ENCODE measurements at places on chromosomes 4 and X.
A peak's percentile ranks its signal among the peaks of the same experiment; 100 is the strongest.

DNA sequence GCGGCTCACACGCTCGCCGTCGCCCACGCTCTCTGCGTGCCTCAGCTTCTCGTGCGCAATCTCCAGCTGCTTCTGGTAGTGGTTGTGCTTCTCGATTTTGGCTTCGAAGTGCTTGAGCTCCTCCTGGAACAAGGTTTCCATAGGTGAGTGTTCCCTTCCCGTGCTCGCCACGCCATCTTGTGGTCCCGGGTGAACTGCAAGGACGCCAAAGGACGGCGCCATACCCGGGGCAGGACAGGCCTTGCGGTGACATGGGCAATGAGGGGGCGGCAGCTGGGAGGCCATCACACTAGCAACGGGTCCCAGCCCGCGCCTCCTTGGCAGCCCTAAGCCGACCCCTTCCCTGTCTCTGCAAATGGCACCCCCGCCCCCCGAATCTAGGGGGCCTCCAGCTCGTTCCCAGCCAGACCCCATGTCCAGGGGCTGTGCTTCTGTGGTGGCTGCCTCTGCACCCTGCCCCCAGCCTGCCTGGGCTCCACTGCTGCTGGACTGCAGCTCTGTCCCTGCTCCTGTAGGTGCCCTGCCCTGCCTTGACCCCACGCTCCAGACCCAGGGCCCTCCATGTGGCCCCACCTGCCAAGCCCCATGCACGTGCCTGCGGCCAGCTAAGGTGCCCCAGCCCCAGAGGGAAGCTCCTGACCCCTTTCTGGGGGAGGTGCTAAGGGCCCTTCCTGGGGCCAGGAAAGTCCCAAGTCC is 17.3 kb downstream of the LRPAP1 start:
- no peak for DNase-seq

- DNase-seq, result no peak
Measured at GRCh38 chr4:82467471-82467870, 37.1 kb downstream of the ENOPH1 start.

- DNase-seq, result no peak
Measured at GRCh38 chrX:144849141-144849540, 398.2 kb upstream of the SPANXN1 start.

- no peak for DNase-seq
Measured at GRCh38 chr4:20251031-20251795, 492 bp upstream of the SLIT2 start.

DNA sequence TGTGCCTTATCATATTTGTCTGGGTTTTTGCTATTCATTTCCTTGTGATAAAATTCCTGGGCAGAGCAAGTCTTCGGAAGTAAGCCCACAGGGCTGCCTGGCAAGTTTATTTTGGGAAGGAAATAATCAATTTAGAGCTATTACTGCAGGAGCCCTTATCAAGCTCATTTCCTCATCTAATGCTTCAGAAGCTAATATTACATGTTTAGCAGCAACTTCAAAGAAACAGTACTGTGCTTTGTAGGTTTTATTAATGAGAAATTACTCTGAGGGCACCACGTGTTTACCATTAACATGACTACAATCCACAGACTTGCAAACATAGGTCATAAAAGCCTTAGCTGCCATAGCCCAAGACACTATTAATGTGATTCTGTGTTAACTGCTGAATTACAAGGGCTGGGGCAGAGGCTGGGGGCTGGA is 540.0 kb downstream of the SPRY1 start:
- DNase-seq, result no peak

- peak; percentile 16 for DNase-seq
Measured at GRCh38 chr4:144740316-144740715, 94.4 kb downstream of the HHIP start.

Measured in pons (tissue), 1 donor.